HT1080 (cell line): ENCODE measurements at places on chromosomes 16 and 17. TPM values are rescaled to one million over a fixed set of nuclear protein-coding genes. Genes with fewer than 3 reads are reported as not detected.

KAT8 gene
- 57.0 and 62.1 TPM in 2 replicates for total RNA-seq

MMP25 gene
- total RNA-seq: 0.05 and 0.20 TPM in 2 replicates

PHF12 gene
- 21.1 and 24.7 TPM in 2 replicates for total RNA-seq

CA5A gene
- not detected in 2 replicates for total RNA-seq

DNA sequence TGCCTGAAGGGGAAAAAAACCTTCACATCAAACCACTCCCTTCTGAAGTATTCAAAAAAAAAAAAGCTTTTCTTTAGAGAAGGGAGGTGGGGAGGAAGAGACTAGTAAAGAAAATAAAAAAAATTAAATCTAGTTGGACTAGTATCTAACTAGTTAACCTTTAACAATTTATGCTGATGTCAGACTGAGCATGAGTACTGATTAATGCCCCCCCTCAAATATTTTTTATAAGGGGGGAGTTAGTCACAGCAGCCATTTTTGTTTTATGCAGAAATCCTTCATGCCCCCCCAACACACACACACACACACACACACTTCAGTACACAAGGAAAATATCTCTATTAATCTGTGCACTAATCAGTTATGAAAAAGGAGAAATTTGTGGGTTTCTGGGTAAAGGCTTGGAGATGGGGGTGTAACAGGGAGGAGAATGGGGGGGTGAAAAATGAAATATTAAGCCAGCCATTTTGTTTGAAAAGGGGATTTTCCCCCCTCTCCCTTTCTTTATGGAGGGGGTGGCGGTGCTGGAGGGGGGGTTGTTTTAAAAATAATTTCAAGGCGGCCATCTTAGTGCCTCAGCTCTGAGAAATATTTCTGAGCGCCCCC lies 4.7 kb upstream of the CHD3 start:
- DNase-seq: peak; percentile 21

DNA sequence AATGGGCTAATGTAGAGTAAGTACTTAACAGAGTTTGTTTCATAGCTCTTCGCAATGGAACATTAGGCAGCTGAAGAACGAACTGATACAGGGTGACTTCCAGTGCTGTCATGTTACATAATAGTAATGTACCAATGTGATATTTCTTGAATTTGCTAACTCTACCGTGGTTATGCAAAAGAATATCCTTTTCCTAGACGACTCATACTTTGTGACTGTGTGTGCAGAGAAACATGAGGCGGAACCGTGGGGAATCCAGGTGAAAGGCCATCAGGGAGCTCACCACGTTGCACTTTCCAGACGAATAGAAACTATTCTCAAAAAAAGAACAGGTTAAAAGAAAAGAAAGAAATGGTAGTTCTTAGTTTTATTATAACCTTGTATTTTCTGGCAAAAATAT lies 13.2 kb downstream of the NOB1 start:
- DNase-seq: peak; percentile 10

- DNase-seq: peak; percentile 74
Observed at GRCh38 chr17:48611681-48612455, 1.1 kb upstream of the HOXB7 start.

DNA sequence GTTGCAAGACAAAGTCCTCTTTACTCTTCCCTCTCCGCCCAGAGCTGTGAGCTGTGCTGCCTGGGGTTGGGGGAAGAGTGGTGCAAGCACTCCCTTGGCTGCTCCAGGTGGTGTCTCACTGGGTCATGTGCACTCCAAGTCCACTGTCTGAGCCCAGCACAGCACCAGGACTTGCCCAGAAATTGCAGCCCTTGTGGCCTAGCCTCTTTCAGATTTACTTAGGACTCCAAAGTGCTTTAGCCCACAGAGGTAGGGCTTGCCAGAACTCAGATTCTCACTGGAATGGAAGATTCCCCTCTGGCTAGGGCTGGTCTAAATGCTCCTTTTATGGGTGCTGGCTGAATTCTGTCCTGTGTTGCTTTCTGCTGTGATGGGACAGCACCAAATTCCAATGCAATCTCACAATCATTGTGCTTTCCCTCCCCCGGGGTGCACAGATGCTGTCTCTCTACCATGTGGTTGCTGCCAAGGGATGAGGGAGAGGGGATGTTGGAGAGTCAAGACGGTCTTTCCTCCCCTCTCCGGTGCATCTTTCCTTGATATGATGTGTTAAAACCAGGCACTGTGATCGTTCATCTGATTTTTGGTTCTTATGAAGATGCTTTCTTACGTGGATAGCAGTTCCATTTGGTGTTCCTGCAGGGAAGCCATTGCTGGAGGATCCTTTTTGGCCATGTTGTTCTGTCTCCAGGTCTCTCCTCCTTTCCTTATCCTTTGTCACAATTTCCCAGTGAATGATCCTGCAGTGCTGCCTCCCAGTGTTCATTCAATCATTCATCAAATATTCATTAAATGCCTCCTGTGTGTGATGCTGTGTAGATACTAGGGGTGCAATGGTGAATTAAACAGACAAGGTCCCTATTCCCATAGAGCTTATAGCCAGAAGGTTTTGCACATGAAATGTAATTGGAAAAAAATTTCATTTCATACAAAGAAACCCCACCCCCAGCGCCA lies 216.3 kb downstream of the SPECC1 start:
- no peak for DNase-seq

- no peak for DNase-seq
Observed at GRCh38 chr17:4554441-4554996, 665 bp downstream of the MYBBP1A start.

IL21R gene
- 0.67 and 0.80 TPM in 2 replicates for total RNA-seq

GRCh38 chr16:82146957-82147356 lies 23.1 kb downstream of the MPHOSPH6 start:
- no peak for DNase-seq

GRCh38 chr16:57788951-57789350 lies 13.3 kb downstream of the KIFC3 start:
- no peak for DNase-seq

TBC1D28 gene
- not detected in 2 replicates for total RNA-seq

GRCh38 chr17:32520737-32521404 lies 34.1 kb downstream of the CDK5R1 start:
- no peak for DNase-seq

DNA sequence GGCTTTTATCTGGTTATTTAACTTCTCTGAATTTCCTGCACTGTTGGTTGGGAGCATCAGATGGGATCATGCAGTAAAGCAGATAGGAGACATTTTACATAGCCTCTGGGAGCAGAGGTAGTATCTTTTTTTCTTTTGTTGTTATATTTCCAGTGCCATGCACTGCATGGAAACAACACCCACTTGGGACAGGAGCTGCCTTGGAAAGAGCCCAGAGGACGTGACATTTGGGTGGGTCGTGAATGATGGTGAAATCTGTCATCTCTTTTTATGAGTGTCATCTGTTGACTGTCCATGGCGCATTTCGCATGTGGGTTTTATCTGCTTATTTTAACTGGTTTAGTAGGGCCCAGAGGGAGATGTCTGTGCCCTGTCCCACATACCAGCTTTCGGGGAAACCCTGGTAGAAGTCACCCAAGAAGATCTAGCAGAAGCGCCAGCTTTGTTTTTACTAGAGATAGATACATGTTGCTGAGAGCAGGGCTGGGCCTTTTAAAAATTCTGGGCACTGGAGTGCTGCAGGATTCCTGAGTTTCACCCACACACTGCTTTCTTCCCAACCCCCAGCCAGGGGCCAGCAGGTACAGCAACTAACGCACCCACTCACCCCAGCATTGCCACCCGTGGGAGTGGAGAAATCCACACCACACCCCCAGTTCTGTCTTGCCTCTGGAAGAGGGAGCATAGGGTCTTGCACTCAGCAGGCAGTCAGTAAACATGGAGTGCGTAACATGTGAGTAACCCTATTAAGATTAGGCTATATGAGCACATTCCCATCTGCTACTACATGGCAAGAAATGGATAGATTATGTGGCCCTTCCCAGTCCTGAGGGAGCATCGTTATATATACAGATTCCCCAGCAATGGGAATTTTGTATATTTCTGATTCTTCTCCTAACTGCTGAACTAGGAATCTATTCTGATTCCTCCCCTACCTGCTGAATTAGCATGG lies 8.4 kb upstream of the TERF2 start:
- no peak for DNase-seq

TMC7 gene
- total RNA-seq: 12.5 TPM in 2 replicates

TEX19 gene
- 1.4 and 2.1 TPM in 2 replicates for total RNA-seq

OTOA gene
- total RNA-seq: 0.07 and 0.11 TPM in 2 replicates

PABPN1L gene
- total RNA-seq: not detected in 2 replicates

- no peak for DNase-seq
Observed at GRCh38 chr16:35733971-35734702, 2274.7 kb downstream of the TP53TG3F start.

EVPL gene
- 0.03 TPM in 1 of 2 replicates, not detected in the other for total RNA-seq

DNA sequence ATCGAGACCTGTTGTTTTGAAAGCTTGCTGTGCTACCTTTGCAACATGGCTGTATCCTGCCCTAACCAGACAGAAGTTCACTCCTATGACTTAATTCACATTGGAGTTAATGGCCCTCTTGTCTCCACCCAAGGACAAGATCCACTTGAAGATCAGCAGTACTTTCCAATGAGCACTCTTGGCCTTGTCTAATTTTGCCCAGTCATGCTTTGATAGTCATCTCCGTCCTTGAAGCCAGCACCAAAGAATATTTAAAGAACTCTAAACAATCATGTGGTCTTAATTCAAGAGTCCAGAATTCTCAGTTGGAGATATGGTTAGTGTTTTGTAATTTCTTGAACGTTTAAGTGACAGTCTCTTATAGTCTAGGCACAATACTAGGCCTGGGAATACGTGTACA lies 775.6 kb upstream of the EEF2KMT start:
- DNase-seq: no peak

- no peak for DNase-seq
Observed at GRCh38 chr17:77207689-77208216, 67.0 kb downstream of the SEC14L1 start.

DNA sequence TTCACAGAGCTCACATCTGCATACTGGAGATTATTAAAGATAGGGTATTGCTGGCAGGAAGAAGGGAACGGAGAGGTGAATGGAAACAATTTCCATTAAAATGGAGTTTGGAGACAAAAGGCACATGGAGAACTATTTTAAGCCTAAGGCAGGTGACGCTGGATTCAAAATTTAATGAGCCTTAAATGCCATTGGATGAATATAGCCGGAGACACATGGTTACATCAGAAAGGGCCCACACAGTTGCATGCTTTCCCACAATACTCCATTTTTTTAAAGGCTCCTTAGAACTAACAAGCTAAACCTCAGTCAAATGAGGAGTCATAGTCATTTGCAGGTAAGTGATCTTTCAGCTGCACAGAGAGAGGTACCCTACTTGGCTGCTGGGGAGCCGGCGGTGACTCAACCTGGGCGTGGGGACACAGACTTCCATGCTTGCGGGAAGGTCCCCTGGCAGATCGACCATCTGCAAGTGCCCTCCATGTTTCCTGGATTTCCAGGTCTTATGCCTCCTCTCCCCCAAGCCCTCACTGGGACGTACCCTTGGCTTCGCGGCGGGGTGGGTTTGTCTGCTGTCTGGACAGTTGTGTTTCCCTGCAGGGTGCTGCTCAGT lies 259.2 kb downstream of the CBLN1 start:
- DNase-seq: no peak
